Stimulated activated CD8-positive, alpha-beta memory T cell treated with anti-CD3 and anti-CD28 coated beads, Interleukin-4, amount 100 ng/mL, for 24 hours (primary cell): ENCODE measurements at places on chromosomes 4 and X.

GRCh38 chr4:153018031-153018430 is 81.9 kb downstream of the FHDC1 start:
- DNase-seq = no peak

DNA sequence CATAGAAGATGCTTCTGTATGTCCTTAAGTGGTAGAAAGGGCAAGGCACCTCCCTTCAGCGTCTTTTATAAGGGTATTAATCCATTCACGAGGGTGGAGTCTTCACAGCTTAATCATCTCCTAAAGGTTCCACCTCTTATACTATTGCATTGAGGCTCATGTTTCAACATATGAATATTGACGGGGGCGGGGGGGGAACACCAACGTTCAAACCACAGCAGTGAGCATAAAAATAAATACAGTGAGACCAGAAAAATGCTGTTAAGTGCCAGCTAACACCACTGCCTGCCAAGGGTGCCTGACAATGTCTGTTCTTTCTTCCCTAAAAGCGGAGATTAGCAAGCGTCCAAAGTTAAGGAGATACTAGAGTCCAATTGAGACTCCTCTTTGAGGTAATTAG is 323.3 kb downstream of the STK32B start:
- DNase-seq = no peak

- DNase-seq = no peak
These were observed 930.2 kb upstream of the GRID2 start for GRCh38 chr4:91373546-91373945.

GRCh38 chr4:185881430-185881829 is 69.4 kb upstream of the SORBS2 start:
- DNase-seq = no peak

DNA sequence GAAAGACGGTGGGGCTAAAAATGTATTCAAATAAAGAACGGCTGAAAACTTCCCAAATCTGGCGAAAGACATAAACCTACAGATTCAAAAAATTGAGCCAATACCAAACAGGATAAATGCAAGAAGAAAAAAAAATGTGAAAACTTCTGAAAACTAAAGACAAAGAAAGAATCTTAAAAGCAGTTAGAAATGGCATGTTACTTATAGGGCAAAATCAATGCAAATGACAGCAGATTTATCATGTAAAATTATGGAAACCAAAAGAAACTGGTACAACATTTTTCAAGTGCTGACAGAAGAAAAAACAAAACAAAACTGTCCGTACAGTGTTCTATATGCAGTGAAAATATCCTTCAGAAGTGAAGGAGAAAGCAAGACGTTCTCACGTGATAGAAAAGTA is 239.0 kb downstream of the PDGFC start:
- DNase-seq = no peak

GRCh38 chrX:10017872-10018271 is 50.7 kb downstream of the CLDN34 start:
- no peak for DNase-seq

DNA sequence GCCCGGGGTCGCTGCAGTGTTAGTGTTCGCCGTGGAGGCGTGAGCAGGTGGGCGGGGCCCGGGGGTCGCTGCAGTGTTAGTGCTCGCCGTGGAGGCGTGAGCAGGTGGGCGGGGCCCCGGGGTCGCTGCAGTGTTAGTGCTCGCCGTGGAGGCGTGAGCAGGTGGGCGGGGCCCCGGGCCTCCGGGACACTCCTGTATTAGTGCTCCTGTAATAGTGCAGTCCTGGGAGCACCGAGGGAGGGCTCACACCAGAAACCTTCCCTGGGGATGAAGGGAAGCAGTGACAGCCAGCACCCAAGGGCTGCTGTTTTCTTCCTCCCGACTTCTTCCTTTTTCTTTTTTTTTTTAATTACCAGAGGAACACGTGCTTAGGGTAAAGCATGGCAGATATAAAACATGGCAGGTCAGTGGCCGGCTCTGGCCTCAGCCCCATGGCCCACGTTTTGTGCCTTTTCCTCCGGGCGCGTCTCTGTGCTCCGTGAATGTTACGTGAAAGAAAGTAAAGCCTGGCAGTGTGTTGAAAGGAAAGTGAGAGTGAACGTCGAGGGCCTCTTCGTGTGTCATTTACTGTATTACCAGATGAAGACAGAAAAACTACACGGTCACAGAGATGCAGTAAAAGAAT is 42.0 kb downstream of the PCGF3 start:
- DNase-seq = no peak

- DNase-seq = peak; percentile 50
These were observed 223.4 kb downstream of the BCOR start for GRCh38 chrX:39874202-39874816.

GRCh38 chr4:53197772-53198142 is 168.1 kb downstream of the SCFD2 start:
- DNase-seq = no peak

- DNase-seq = no peak
These were observed 929 bp downstream of the ESX1 start for GRCh38 chrX:104253567-104254441.

GRCh38 chr4:118776157-118776954 is 59.6 kb downstream of the SEC24D start:
- DNase-seq = no peak

DNA sequence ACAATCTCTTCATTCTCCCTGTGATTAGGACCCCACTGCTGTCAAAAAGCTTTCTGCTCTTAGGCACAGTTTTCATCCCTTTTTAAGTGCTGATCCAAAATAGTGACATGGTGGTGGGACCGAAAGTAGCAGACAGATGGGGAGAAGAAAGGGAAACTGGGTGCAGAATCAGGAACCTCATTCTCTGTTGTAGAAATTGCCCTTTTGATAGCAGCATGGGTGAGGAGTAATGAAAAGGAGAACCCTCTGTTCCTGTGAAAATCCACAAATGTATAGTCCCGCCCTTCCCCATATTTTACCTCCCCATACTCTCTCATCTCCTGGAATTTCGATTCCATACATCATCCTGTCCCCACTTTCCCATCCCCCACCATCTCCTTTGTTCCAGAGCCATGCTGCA is 126.5 kb downstream of the STIM2 start:
- DNase-seq = no peak

DNA sequence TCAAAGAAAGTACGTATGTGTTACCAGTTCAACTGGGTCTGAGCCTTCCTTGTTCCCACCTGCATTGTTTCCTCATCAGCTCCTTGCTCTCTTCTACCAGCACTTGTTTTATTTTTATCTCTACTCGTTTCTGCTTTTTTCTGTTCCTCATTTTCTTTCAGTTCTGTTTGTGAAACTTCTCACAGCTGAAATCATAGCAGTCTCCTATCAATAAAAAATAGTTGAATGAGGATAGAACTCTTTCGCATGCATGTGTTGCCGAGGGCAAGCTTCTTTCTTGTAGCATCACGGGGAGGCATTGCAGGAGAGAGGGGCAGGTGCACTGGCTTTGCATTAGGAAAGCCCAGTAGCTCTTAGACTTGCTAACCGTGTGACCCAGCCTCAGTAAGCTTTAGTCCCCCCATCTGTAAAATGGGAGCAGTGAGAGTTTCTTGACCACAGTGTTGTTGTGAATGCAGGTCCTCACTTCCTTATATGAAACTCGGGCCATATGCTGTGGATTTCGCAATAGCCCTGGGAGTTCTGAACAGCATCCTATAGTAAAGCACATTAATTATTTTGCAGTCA is 24.7 kb downstream of the OFD1 start:
- no peak for DNase-seq

DNA sequence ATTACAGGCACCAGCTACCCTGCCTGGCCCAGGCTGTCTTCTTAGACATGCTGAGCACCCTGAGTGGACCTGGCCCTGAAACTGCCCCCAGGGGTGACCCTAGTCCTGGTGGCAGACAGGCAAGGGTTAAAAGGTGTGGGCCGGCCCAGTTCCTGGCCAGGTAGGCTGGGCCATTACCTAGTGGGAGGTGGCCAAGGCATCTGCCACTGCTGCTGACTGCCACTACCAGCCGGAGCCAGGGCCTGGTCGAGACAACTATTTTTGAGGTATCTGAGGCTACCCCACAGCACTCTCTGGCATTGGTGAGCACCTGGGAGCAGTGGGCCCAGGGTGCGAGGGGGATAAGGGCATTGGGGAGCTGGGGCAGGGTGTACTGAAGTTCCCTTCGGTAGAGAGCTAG is at the start of gene CCDC120:
TSS of gene CCDC120 (plus strand) at position 206 of the 400 bp plus-strand sequence. CDS start 3,043 bp downstream, outside the sequence.
- no peak for DNase-seq

GRCh38 chr4:3689006-3689405 is 77.2 kb upstream of the ADRA2C start:
- DNase-seq = no peak

DNA sequence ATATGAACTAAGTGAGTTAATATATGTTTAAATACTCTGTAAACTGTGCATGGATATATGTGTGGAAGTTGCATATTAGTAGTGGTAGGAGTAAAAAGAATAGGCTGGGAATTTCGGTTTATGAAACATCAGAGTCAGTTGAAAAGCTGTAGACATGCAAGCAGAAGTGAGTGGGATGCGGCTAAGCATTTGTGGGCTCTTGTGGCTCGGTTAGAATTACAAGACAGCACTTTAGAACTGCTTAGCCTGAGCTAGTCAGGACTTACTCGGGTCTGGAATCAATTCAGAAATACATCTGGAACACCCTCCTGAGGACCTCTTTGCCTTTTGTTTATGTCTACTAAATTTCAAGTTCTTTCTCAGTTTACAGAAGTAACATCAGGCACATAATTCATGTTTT is 93.6 kb downstream of the AFF2 start:
- DNase-seq = no peak

- DNase-seq = no peak
These were observed 10.0 kb downstream of the SAT1 start for GRCh38 chrX:23792861-23793553.

DNA sequence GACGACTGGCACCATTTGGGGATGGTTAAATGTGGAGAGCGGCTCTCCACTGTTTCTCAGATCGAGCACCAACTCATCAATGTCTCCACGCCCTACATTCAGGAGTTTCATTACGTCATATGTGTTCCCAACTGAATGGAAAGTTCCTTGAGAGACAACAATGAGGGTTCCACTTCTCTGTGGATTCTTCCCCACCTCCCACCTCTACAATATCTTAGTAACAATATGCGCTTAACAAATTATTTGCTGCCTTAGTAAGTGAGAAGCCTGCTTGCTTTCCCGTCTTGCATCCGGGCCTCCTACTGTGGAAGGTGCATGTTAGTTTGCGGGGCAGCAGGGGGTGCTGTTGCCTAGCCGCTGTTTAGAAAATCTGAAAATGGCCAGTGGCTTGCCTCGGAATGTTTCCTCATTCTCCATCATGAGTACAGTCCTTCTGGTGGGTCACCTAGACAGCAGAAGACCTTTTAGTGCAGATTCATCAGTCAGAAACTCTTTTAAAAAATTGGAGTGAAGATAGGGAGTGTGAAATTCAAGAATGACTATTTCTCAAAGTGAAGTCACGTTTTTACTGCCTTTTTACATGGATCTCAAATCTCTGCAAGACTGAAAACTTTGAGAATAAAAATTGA is 55.7 kb downstream of the PHOX2B start:
- peak; percentile 1 for DNase-seq

GRCh38 chr4:12689457-12689856 is 794.7 kb downstream of the RAB28 start:
- DNase-seq = no peak

GRCh38 chrX:9539605-9540387 is 74.9 kb downstream of the TBL1X start:
- DNase-seq = no peak

DNA sequence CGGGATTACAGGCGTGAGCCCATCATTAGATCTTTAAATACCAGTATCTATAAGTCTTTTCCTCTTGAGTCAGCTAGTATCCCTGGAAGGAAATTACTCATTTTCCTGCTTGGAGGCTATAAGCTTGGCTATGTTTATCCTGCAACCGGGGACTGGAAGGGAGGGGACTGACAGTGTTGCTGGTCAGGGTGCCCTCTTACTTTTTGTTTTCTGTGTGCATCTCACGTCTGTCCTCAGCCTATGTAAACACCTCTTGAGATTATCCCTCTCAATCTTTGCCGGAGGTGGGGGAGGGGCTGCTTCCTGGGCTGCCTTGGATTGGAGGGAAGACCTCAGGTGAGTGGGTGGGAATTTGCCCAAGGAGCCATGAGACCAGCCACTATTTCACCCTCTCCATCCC is 37.0 kb downstream of the HTT start:
- no peak for DNase-seq

DNA sequence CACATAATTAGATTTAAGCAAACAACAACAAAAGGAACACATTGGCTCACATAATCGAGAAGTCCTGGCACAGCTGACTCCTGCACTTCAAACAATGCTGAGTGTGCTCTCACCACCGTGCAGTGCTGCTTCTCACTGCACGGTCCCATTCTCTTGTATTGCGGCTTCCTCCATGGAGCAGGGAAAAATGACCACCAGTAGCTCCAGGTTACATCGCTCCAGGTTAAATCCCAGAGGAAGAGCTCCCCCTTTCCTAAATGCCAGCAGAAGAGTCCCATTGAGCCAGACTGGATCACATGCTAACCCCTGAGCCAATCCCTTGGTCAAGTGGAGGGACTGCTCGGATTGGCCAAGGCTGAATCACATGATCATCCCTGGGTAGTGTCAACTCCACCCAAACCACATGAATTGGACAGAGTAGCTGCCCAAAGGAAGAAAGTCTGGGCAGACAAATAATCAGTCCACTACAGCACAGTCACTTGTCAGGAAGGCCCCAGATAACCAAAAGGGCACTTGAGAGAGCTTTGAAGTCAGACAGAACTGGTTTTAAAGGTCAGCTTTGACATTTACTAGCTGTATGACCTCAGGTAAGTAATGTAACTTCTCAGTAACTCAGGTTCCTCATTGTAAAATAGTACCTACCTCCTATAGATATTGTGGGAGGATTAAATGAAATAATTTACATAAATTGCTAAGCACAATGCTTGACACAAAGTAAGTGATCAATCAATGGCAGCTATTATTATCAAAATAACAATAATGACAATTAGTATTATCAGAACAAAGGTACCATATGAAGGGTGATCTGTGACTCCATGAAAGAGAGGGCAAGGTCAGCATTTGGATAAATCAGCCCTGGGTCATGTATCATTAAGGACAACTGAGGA is 14.3 kb downstream of the TEC start:
- DNase-seq = no peak

- DNase-seq = no peak
These were observed 79.4 kb downstream of the SYNPO2 start for GRCh38 chr4:118968005-118968404.

GRCh38 chr4:168057412-168057811 is 34.9 kb upstream of the ANXA10 start:
- DNase-seq = no peak

DNA sequence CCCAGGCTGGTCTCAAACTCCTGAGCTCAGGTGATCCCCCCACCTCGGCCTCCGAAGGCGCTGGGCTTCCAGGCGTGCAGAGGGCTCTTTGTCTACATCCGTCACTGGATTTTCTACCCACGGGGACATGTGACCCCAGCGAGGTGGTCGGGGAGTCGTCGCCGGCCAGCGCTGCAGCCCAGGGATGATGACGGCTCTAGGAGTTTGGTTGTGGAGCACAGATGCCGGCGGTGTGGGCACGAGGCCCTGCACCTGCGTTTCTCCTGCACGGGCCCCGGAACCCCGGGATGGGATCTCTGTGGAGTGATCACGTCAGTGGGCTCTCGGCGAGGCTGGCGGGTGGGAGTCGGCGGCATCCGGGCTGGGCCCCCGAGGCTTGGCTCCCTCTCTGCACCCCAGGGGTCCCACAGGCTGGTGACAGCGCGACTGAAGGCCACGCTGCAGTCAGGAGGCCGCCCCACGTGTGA is 9.1 kb upstream of the GTPBP6 start:
- no peak for DNase-seq
